ENCODE measurements at places on chromosomes 5 and 9.

DNA sequence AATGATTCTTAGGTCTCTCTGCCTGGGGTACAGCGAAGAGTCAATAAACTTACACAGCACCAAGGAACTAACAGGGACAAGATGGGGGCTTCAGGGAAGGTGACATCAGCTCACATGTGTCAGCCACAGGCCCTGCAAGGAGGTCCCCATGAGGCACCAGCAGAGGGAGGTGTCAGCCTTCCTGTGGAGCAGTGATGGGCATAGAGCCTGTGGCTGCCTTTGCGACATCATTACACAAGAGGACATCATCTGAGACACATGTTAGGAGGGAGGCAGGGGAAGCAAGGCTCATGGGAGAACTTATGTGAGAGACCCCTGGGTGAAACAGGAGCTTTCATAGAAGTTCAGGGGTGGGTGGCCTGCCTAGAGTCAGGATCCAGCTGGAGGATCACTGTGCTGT is 389.6 kb downstream of the SEMA5A start:
- no peak for DNase-seq

GRCh38 chr5:96881511-96882115 is 5.3 kb downstream of the ERAP2 start:
- no peak for DNase-seq

DNA sequence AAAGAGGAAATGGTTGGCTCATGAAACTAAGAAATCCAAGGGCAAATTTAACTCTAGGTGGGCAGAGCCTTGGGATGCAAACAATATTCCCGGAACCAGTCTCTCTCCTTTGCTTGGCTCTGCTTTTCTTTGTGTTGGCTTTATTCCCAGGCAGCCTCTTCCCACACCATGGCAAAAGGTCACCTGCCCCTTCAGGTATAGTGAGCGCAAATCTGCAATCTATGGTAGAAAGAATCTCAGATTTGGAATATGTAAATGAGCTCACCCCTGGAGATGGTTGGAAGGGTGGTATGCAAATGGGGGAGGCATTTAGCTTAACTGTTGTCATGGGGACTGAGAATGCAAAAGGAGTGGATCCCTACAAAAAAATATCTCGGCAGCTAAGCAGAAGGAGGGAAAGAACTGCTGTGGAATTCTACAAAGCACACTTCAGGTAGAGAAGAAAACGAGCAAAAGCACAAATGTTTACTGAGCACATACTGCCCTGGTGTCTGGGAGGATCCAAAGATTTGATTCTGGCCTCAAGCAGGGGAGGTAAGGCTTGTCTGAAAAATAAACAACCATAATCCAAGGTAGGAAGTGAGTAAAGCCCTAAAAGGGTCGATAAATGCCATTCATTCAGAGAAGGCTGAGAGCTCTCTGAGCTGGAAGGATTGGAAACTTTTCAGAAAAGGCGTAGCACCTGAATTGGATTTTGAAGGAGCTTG is 139.7 kb downstream of the TLE1 start:
- no peak for DNase-seq

- no peak for DNase-seq
Measured at GRCh38 chr9:79757074-79757473, 185.3 kb downstream of the TLE4 start.

GRCh38 chr9:8268216-8268878 is 468.8 kb upstream of the DMAC1 start:
- no peak for DNase-seq

- DNase-seq, result no peak
Measured at GRCh38 chr5:149724130-149724840, 5.8 kb upstream of the PPARGC1B start.

GRCh38 chr5:137344723-137345322 is 154.3 kb downstream of the SPOCK1 start:
- DNase-seq, result no peak
